Mesothelial cell of epicardium (in vitro differentiated cells): ENCODE measurements at places on chromosomes 2 and 18.

GRCh38 chr2:123035541-123035940 lies 989.5 kb upstream of the CNTNAP5 start:
- H3K27ac ChIP-seq: no peak overlapping the region
- H3K36me3 ChIP-seq: peaks cover 3% of the 10 kb centered on the region
- DNase-seq: no peak
- no peak overlapping the region for H3K4me3 ChIP-seq

- H3K4me3 ChIP-seq: no peak overlapping the region
- no peaks in the 10 kb centered on the region for H3K27me3 ChIP-seq
- H3K4me1 ChIP-seq: peaks cover 23% of the 10 kb centered on the region
- H3K27ac ChIP-seq: no peak overlapping the region
Measured at GRCh38 chr2:144659731-144660275, 139.9 kb upstream of the ZEB2 start.

DNA sequence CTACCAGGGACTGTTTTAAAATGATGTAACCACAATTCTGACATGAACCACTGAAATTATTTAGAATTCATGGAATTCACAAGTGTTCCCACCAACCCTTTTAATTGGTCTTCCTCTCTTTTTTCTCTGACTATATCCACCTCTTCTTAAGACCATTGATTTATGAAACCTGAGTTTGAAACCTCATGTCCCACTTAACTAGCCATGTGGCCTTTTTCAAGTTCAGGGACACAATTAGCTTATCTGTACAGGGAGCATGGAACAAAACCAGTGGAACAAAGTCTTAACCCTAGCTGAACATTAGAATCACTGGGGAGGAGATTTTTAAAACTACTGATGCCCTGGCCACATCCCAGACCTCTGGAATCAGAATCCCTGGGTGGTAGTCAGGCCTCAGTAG lies 41.6 kb upstream of the TMEM163 start:
- H3K4me1 ChIP-seq: no peaks in the 10 kb centered on the region
- DNase-seq: no peak
- H3K36me3 ChIP-seq: no peaks in the 10 kb centered on the region
- H3K4me3 ChIP-seq: no peak overlapping the region

- no peak for DNase-seq
- H3K4me1 ChIP-seq: peaks cover 15% of the 10 kb centered on the region
- no peaks in the 10 kb centered on the region for H3K27me3 ChIP-seq
- no peak overlapping the region for H3K4me3 ChIP-seq
- H3K27ac ChIP-seq: no peak overlapping the region
Measured at GRCh38 chr2:160110674-160111239, 48.3 kb upstream of the PLA2R1 start.

- H3K4me1 ChIP-seq: peaks cover 32% of the 10 kb centered on the region
- H3K36me3 ChIP-seq: no peaks in the 10 kb centered on the region
- H3K27ac ChIP-seq: peak overlapping the region; percentile 51
- peak overlapping the region; percentile 73 for H3K4me3 ChIP-seq
Measured at GRCh38 chr2:45652090-45653031, 886 bp downstream of the PRKCE start.

DNA sequence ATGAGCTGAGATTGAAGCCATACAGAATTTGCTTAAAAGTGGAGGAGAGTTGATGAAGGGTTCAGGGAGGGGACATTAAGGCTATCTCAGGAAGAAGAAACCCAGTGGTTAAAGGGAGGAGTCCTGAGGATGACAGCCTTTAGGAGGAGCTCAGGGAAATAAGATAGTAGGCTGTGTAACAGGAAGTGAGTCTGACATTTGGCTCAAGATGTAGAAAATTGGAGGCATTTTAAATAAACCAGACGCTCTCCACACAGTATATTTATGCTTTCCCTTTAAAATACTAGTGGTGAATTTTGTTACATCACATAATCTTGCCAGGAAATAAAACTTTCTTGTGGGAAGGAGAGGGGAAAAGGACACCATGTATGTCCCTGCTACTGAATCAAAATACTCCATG lies 11.6 kb downstream of the KCNH7 start:
- peaks cover 13% of the 10 kb centered on the region for H3K4me1 ChIP-seq
- no peak for DNase-seq
- H3K36me3 ChIP-seq: no peaks in the 10 kb centered on the region
- no peak overlapping the region for H3K4me3 ChIP-seq
- H3K27me3 ChIP-seq: peaks cover 4% of the 10 kb centered on the region

GRCh38 chr2:217822296-217823252 lies 180.2 kb downstream of the TNS1 start:
- peak overlapping the region; percentile 66 for H3K27ac ChIP-seq
- no peaks in the 10 kb centered on the region for H3K4me1 ChIP-seq
- DNase-seq: no peak
- H3K36me3 ChIP-seq: peaks cover 9% of the 10 kb centered on the region
- no peak overlapping the region for H3K4me3 ChIP-seq
